Stimulated activated CD4-positive, alpha-beta T cell treated with anti-CD3 and anti-CD28 coated beads, TNF-alpha, amount 100 ng/mL, for 4 hours (primary cell): ENCODE measurements at places on chromosomes 4 and X.

DNA sequence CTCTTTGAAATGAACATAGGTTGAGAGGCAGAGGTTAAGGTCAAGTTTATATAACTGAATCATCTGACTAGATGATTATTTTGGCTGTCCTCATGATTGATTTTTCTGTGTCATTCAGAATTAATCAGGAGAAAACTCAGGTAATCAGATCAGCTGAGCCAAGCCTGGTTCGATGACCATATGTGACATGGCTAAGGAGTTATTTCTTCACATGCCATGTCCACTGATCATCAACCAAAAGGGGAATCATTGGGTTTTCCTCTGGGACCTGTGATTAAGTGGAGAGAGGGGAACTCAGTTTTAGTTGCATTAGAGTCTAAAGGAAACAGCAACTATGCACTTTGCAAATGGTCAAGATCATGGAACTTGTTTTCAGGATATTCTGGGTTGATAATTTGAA is 20.3 kb upstream of the PACRGL start:
- no peak for DNase-seq

- no peak for DNase-seq
Measured at GRCh38 chr4:34953145-34953799, 1291.0 kb downstream of the ARAP2 start.

DNA sequence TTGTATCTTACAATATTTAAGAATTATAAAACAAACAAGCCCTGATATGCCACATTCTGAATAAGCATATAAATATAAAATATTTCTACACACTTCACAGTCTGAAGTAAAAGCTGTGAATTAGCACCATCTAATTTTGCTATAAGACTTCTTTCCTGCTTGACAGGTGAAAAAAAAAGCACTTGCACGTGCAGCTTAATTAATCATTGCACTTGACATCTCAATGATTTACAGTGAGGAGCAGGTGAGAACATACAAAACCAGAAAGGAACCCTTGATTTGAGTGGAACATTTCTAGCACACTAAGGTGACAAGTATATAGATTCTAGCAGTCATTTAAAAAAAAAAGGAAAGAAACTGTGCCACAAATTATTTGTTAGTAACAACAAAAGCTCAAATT is 47.9 kb downstream of the CHIC2 start:
- no peak for DNase-seq

- DNase-seq = no peak
Measured at GRCh38 chr4:14984448-14984847, 17.8 kb upstream of the CPEB2 start.

DNA sequence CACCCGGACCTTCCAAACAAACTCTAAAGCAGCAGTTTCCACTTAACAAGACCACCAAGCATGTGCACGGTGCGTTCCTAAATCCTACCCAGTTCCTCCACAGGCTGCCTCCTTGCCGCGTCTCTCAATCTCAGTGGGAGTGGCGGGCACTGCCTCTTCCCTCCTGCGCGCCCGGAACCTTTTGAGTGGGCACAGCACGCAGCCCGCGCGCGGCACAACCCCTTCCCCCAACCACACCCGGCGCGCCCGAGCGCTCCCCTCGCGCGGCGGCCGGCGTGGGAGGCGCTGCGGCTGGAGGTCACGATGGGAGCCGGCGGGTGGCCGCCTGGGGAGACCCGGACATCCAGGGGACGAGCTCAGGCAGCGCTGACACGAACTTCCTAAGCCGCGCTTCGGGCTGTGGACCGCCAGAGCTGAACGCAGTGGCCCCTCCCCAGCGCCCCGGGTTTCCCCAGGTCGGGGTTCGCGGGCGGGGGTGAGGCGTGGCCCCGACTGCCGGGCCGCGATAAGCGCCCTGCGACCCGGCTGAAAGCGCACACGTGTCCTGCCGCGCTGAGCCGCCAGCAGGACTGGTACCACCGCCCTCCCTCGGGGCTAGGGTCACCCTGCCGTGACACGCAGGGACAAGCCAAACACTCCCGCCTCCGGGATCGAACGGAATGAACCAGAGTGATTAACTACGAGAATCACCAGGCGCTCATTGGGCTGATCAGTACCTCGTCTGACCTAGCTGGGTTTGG is at the start of gene ABCG2:
Gene ABCG2 (minus strand): TSS at position 151 of the 740 bp plus-strand sequence. CDS start 18,644 bp downstream, outside the sequence.
- DNase-seq = peak; percentile 1

DNA sequence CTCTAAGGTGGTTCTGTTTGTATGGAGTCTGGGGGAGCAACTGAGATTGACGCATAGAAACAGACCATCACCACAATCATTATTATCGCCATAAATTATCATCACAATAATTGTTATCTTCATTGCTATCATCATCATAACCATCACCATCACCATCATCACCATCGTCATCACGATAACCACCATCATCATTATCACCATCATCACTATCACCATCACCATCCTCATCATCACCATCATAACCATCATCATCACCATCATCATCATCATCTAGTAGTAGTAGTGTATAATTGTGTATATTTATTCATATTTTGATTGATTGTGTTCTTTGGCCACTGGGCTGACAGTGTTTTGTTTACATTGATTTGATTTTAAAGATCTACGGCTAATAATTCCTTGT is 95.7 kb downstream of the NLGN4X start:
- DNase-seq = no peak

DNA sequence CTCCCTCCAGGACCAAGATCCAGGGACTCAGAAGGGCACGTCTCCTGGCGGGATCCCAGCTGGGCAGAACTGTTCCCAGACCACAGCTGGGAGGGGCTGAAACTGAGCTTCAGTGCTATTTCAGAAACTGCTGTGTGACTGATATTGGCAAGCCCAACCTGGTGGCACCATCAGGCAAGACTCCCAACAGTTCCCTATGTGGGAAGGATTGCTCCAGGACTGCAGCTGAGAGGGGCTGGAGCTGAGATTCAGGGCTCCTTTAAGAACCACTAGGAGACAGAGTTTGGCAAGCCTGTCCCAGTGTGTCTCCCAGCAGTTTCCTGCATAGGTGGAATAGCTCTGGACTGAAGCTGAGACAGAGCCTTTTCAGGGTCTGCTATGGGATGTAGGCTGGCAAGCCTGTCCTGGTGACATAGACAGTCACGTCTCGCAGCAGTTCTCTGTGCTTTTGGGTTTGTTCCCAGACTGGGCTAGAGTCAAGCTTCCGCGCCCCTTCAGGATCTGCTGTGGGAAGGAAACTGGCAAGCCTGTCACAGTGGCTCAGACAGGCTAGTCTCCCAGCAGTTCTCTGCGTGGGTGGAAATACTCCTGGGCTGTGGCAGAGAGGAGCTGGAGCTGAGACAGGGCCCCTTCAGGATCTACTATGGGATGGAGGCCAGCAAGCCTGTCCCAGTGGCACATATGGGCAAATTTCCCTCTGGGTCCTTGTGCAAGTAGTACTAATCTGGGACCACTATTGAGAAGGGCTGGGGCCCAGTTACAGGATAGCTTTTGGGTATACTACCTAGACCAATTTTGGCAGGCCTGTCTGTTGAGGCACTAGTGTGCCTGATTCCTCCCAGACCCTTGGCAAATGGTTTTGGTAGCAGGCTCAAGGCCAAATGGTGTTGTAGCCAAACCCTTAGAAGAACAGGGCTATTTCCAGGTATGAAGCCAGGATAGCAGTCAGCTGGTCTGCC is 20.2 kb upstream of the MED14 start:
- no peak for DNase-seq

DNA sequence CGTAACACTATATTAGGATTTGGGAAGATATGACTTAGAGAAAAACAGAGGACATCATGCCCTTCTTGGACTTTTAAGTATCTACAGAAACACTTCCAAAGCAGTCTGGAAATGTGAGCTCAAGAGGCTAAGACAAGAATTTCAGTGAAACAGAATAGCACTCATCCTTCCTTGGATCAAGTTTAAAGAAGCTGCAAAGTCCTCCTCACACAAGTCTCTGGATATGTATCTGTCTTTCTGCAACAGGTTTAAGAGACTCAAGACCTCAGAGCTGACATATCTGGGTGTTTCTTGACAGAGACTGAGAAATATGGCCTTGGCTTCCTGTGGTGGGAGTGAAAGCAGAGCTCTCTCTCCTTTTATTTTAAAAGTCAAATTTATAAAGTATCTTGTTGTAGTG is 82.5 kb upstream of the GIMD1 start:
- DNase-seq = no peak

GRCh38 chr4:188005561-188005960 is 10.0 kb downstream of the ZFP42 start:
- DNase-seq = no peak
